ENCODE measurements at places on chromosomes 1 and 21. TPM values are rescaled to one million over a fixed set of nuclear protein-coding genes. Genes with fewer than 3 reads are reported as not detected.

C8A gene
- polyA plus RNA-seq = 2.4 TPM

MIXL1 gene
- 1.1 TPM for polyA plus RNA-seq

AMY2A gene
- polyA plus RNA-seq = 1.6 TPM

DNA sequence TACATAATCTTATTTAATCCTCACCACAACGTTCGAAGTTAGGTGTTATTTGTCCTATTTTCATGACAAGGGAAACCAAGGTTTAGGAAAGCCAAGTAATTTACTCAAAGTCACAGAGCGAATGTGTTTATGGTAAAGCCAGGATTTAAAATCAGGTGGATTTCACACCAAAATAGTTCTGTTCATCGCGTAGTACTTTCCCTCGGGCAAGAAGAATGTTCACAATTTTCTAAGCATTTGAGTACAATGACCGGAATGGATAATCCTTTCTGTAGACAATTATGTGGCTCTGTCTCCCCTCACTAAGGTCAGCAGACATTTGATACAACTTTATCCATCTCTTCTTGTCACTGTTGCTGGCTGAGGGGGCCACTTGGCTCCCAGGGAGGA, 204.2 kb downstream of the ST6GALNAC3 start:
- no peak for DNase-seq
- no peak overlapping the region for H3K4me3 ChIP-seq
- no peaks in the 10 kb centered on the region for H3K36me3 ChIP-seq
- H3K4me1 ChIP-seq = no peaks in the 10 kb centered on the region
- H3K27ac ChIP-seq = no peak overlapping the region
- H3K27me3 ChIP-seq = no peaks in the 10 kb centered on the region

DNA sequence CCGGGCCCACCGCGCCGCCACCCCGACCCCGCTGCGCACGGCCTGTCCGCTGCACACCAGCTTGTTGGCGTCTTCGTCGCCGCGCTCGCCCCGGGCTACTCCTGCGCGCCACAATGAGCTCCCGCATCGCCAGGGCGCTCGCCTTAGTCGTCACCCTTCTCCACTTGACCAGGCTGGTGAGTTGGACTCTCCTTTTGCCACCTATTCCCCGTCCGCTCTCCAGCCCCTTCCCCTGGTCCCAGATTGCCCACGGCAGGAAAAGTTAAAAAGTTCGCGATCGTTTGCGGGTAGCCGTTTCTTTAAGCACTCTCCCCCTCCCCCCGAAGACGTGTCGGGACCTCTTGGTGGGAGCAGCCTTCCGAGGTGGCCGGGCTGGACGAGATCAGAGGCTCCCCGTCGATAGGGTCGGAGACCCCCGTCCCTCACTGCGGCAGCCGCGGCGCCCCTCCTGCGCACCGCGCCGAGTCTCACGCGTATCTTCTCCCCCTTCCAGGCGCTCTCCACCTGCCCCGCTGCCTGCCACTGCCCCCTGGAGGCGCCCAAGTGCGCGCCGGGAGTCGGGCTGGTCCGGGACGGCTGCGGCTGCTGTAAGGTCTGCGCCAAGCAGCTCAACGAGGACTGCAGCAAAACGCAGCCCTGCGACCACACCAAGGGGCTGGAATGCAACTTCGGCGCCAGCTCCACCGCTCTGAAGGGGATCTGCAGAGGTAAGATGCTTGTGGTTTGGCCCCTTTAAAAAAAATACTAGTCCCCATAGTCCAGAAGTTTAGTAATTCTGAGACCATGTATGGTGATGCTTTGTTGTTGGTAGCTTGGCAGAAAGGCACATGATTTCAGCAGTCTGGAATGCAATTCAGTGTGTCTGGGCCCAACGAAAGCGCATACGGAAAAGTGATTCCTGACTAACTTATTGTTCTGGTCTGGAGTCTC, 576 bp downstream of the CCN1 start:
- peak; percentile 91 for DNase-seq
- H3K36me3 ChIP-seq = no peaks in the 10 kb centered on the region
- no peaks in the 10 kb centered on the region for H3K4me1 ChIP-seq

DNA sequence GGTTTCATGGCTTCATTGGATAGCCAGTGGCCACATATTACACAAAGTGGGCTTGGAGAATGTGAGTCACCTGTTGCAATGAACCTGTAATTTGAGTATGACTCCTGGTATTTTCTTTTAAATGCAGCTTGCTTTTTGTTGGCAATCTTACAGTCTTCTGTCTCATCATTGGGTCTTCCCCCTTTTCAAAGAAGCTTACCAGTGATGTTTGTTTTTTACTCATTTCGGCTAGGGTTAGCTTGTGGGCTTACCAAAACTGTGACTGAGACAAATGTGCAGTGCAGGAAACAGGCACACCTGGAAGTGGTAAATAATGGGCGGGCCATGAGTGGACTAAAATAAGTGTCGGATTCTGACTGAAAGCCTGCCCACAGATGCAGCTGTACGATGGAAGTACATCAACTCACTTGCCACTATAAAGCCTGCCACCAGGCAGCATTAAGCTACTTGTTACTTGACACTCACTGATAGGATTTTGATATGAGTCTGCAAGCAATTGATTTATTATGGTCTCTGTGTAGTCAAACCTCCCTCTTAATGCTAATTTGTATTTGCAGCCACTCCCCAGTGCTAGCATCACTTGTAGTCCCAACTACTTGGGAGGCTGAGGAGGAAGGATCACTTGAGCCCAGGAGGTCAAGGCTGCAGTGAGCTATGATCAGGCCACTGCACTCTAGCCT, 4.2 kb downstream of the HHAT start:
- no peak overlapping the region for H3K27ac ChIP-seq
- no peak overlapping the region for H3K4me3 ChIP-seq
- no peaks in the 10 kb centered on the region for H3K36me3 ChIP-seq
- H3K27me3 ChIP-seq = no peaks in the 10 kb centered on the region
